NCI-H1048 (cell line): ENCODE measurements at places on chromosomes 5 and 9.

- no peak for DNase-seq
Observed at GRCh38 chr5:124910354-124911016, 164.0 kb upstream of the ZNF608 start.

DNA sequence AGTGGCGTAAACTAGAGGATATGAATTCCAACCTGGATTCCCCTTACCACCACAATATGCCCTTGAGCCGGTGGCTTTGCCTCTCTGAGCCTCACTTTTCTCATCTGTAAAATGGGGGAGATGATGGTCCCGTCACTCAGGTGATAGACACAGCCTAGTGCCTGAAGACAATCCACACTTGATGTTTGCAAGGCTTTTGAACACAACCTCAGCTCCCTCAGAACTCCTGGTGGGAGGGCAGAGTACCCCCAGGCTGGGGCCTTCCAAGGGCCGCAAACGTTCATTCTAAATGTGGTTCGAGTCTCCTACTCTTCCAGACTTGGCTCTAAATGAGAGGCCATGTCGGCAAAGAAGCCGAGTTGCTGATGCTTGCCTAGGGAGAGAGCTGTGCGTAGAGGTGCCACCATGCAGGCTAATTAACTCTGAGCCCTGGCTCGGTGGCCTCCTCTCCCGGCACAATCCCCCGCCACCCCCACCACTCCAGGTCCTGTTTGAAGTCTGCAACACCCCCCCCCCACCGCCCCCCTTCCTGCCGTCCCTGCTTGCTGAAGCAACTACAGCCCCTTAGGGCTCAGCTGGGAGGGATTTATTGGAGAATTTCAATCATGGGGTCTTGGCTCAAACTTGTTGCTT, 97.7 kb upstream of the LMX1B start:
- no peak for DNase-seq

DNA sequence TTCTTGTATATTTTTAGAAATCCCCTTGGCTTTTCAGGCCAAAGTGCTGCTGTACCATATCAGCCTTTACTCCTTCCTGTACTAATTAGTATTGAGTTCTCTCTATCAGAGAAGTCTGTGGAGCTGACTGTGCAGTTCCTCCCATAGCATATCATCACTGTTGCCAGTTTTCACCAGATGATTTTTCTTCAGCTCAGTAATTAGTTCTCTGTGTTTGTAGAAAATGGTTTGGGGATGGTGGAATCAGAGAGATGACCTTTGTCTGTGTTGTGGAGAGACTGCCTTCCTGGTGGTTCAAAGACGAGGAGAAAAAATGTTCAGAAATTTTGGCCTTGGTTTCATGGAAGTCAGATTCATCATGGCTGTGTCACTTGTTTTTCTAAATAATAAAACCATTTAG, 227.5 kb upstream of the ACTBL2 start:
- no peak for DNase-seq

GRCh38 chr5:128274441-128274840, 190.9 kb downstream of the SLC12A2 start:
- DNase-seq: no peak
